Skin of body (tissue), 3 donors: ENCODE measurements at places on chromosomes 3 and 15.
A peak's percentile ranks its signal among the peaks of the same experiment; 100 is the strongest.

DNA sequence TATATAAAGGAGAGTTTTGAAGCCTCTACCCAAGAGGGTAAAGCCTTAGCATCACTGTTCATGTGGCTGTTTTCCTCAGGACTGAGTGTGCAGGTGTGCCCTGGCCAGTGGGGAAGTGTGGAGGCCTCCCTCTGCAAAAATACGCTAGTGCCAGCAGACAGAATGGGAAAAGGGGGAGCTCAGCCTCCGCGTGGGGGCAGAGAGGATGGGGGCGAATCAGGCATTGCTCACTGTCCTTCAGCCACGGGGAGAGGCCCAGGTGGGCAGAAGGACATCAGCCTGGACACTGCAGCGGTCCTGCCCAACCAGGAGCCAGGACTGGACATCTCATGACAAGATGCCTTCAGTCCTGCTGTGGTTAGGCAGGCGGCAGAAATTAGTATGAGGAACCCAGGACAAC lies 10.1 kb downstream of the LTF start:
- no peak for DNase-seq

DNA sequence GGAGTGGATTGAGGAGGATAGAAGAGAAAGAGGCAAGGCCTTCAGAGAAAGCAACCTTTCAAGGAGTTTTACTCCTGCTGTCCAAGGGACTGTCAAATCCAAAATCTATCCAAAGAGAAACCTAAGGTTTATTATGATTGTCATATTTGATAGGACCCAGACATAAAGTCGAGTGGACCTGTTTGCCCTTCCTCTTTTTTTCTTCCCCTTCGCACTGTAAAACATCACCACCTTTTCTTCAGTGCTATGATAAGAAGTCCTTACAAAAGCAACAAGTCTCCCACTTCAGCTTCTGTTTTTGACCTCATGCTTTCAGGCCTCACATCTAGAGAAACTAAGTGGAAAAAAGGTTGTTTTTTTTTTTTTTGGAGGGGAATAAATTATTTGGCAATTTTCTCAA lies 73.0 kb downstream of the TRPC1 start:
- DNase-seq: no peak

DNA sequence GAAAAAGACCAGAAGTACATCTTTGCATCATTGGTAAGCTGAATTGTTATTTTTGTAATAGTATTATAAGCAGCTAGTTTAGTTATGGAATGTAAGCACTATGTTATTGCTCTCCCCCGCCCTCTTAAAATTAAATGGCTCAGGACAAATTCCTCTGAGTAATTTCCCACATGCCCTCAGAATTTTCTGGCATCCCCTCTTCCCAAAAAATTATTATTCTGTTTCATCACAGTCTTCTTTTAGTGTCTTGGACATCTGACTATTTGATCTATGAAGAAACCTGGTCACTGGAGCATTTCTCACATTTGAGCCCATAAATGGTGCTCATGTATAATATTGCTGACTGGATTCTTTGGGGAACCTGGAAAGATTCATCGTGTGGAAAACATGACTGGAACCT lies 68.3 kb downstream of the KLHL25 start:
- DNase-seq: no peak

DNA sequence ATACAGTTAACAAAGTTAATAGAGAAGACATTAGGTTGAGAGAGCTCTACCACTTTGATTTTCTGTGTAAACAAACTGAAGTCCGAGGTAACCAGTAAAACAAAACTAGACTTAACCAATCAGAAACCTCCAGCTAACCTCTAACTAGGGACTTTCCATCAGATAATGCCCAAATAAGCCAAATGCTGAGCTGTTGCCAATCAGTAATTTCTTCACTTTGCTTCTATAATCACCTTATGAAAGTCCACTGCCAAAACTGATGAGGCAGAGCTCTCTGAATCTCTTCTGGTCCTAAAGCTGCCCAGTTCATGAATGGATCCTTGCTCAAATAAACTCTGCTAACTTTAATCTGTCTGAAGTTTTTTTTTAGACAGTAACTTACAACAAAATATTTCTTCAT lies 448.0 kb upstream of the NECTIN3 start:
- no peak for DNase-seq

DNA sequence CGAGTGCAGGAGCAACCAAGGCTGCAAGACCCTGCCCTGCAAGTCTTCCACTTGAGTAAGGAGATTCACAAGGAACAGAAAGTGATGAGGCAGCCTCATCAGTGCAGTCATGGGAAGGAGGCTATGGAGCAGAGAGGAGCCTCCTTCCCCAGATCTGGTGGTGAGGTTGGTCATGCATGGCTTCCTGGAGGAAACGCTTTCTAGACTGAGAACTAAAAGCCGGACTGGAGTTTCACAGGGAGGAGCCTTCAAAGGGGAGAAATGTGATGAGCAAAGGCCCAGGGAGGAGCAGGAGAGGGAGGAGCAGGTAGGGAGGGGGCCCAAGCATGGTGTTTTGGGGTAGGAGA lies 139.9 kb downstream of the SRGAP3 start:
- no peak for DNase-seq

DNA sequence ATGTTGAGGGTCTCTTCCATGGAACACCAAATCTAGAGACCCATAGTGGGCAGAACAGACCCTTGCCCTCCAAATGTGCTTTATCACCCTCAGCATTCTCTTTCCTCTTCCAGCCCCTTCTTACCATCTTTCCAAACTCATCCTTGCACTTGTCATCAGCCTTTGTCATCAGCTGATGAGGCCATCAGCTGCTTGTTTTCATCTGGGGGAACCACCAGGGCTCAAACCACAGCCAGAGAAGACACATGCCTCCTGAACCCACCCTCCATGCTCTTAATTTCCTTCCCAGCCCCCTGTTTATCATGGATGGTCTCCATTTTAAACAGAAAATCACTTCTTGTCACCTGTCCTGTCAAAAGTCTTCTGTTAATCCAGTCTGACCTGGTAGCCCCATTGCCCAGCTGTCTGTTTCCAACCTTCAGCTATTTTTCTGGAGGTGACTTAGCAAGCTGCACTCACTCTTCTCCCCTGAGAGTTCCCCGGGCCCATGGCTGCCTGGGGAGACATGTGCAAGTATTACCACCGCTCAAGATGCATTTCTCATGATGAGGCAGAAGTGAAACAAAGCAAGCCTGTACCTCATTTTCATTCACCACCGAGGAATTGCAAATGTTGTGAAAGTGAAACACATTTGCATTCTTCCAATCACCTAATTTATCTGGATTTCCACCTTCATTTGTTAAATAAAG lies 14.7 kb upstream of the SYNM start:
- no peak for DNase-seq

GRCh38 chr3:13879102-13879945 lies 547 bp downstream of the WNT7A start:
- DNase-seq: no peak

GRCh38 chr15:98103570-98103969 lies 143.1 kb downstream of the ARRDC4 start:
- DNase-seq: no peak

GRCh38 chr15:71051539-71051938 lies 63.7 kb upstream of the THSD4 start:
- DNase-seq: no peak

GRCh38 chr3:73687106-73688004 lies 62.6 kb upstream of the PDZRN3 start:
- peak; percentile 81 for DNase-seq

- no peak for DNase-seq
Observed at GRCh38 chr15:50162969-50163718, 18.9 kb upstream of the SLC27A2 start.

DNA sequence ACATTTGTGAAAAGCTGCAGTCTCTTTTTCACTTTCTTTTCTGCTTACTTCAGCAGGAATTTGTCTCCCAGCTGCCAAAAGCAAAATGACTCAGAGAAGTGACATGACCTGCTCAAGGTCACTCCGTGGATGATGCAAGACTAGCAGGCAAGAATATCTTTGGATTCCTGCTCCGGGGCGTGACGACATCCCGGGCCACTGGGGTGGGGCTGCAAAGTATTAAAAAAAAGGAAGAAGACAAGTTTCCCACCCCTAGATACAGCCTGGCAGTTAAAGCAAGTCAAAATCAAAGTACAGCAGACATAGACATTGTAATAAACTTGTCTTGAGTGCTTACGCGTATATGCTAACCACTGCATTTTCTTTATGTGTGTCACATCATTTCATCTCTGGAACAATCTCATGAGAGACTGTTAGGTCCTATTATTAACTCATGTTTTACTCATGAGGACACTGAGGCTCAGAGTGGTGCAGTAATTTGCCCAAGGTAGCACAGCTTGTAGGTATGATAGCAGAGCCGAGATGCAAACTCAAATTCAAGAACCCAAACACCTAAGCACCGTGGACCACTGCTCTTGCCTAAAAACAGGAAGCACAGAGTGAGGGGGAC lies 485.2 kb upstream of the PROK2 start:
- DNase-seq: peak; percentile 90

DNA sequence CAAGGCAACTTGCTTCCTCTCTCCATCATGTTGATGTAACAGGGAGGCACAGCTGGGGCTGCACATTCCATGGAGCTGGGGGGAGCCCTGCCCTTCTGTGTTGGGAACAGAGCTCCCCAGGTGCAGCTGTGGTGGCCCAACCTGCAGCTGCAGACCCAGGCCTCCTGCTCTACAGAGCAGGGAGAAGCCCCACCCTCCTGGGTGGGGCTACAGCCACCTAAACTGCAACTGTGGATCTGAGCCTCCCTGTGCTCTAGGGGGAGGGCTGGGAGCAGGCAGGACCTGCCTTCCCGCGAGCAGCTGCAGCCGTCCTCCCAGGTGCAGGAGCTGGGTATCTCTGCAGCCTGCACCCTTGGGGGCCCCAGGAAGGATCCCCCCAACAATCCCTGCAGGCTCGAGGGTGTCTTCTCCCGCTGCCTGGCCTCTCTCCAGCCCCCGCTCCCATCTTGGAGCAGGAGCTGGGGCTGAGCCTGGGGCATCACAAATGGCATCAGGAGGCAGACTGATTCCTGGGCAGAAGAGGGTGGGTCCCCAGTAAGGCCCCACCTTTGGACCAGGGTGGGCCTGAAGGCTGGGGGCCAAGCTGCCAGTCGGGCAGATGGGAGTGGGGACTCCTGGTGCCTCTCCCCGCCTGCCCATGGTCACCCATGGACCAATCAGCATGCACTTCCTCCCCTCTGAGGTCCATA lies 7.4 kb downstream of the LRRC58 start:
- no peak for DNase-seq

DNA sequence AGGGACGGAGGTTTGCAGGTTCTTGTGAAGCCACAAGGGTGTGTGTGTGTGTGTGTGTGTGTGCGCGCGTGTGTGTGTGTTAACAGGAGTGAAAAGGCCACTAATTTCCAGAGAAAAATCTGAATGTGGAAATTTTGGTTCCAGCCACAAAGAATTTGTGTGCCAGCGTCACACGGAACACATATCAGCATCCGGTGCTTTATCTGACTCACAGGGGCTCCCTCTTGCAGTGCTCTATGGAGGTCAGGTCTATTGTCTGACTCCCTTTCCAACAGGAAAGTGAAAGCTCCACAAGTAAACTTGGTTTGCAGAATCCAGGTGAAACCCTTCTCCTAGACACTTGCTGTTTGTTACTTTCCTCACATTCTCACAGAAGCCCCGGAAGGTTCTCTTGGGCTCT lies 6.2 kb downstream of the CLDN11 start:
- DNase-seq: no peak

DNA sequence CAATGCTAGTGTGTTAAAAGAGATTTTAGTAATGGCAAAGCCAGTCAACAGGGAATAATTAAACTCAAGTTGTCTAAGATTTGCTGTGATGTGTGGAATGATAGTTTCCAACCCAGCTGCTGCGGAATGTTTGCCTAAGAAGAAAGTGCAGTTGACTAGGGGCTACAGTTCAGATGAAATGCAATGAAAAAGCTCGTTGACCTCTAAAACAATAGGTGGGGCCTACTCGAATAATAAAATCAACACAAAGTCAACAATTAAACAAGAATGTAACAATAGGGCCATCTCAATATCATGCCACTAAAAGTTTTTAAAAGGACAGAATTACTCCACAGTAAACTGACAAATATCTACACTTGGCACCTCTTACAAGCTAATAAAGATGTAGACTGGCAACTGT lies 484.2 kb downstream of the MECOM start:
- DNase-seq: no peak

GRCh38 chr3:17070161-17070959 lies 185.6 kb downstream of the PLCL2 start:
- DNase-seq: no peak

GRCh38 chr15:78507831-78508160 lies 419 bp downstream of the HYKK start:
- DNase-seq: no peak

- no peak for DNase-seq
Observed at GRCh38 chr15:26634319-26634718, 138.5 kb downstream of the GABRB3 start.

DNA sequence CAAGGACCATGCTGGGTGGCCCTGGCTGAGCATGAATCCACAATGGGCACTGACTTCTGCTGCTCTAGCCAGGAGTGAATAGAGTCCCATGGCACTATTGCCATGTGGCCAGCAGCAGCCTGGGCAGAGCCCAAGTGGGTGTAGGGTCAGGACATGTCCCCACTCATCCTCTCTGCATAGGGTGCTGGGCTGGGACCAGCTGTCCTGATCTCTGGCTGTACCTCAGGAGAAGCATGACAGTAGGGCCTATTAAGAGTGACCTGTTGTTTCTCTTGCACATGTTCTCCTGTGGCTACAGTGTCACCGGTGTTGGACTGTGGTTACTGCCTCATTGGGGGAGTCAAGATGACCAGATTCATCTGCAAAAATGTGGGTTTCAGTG lies 46.9 kb downstream of the DLEC1 start:
- no peak for DNase-seq

GRCh38 chr3:152159328-152159727 lies 109.4 kb upstream of the MBNL1 start:
- no peak for DNase-seq

GRCh38 chr3:158460926-158461325 lies 110.1 kb upstream of the MLF1 start:
- peak; percentile 22 for DNase-seq

- DNase-seq: no peak
Observed at GRCh38 chr3:78912687-78913086, 855.1 kb downstream of the ROBO1 start.

GRCh38 chr3:157122832-157123427 lies 37.0 kb downstream of the CCNL1 start:
- DNase-seq: no peak

DNA sequence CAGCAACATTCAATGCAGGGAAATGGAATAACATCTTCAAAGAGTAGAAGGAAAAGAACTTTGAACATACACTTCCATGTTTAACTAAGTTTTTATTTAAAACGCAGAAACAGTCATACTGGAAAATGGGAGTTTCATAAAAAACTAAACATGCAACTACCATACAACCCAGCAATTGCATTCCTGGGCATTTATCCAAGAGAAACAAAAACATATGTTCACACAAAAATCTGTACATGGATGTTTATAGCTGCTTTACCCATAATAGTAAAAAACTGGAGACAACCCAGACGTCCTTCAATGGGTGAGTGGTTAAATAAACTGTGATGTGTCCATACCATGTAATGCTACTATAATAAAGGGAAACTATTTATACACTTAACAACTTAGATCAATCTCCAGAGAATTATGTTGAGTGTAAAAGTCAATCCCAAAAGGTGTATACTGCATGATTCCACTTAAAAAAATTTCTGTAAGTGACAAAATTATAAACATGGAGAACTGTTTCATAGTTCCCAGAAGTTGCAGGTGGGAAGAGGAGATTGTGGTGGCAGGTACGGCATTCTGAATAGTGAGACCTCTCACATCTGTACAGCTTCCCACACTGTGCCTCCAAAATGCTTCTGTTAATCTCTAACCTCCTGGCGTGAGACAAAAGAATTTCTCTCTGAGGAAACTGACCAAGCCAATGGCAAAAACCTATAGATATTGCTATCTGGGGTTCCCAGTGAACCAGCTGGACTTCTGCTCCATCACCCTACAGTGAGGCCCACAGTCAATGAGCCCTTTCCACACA lies 23.1 kb downstream of the ISG20 start:
- DNase-seq: peak; percentile 62

- DNase-seq: no peak
Observed at GRCh38 chr15:37142371-37142770, 42.0 kb upstream of the MEIS2 start.
